GM12878 (cell line): ENCODE measurements at places on chromosomes 7 and 10.

GRCh38 chr7:93310346-93310745 is 78.2 kb downstream of the VPS50 start:
- no peak for DNase-seq

GRCh38 chr10:44845361-44846175 is 65.6 kb upstream of the TMEM72 start:
- no peak for DNase-seq

GRCh38 chr10:3716093-3716492 is 68.9 kb downstream of the KLF6 start:
- no peak for DNase-seq

DNA sequence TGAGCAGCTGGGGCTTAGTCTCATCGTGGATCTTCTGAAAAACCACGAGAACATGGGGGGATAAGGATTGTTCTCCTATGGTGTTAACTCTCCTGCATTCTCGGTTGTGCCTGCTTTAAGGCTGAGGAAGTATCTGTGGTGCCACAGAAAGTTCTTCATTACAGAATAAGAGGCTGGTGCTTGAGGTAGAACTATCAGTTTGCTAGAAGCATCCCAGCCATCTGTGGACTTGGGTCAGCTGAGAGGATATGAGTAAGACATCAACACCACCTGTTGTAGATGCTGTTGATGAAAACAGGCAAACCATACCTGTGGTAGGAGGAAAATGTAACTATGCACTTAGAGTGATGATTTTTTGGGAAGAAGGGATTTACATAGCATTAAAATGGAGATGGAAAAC is 416.6 kb downstream of the PHTF2 start:
- no peak for DNase-seq

GRCh38 chr10:72981882-72982529 is 27.4 kb upstream of the PLA2G12B start:
- no peak for DNase-seq

GRCh38 chr10:18418541-18419215 is 232.7 kb downstream of the NSUN6 start:
- DNase-seq, result no peak

DNA sequence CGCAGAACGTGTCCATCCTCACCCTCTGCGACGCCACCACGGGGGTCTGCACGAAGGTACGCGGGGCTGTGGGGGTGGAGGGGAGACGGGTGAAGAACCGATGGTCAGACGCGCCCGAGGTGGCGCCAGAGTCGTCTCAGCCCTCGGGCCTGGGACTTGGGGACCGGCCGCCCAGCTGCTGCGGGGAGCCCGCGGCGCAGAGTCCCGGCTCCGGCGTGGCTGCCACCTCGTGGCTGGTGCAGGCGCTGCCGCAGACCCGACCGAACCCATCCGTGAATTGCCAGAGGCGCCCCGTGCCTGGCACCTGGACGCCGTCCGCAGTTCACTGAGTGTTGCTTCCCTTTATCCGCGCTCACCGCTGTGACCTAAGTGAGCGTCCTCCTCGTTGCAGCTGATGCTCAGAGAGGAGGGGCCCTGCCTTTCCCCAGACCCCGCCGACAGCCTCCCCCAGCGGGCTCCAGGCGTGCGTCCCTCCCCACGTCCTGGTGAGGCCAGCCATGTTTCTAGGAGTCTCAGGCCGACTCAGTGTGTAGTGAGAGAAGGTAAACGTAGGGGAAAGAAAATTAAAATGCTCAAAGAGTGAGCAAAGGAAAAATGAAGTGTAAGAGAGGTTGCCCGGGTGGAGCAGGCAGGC is 208.7 kb downstream of the PAXIP1 start:
- no peak for DNase-seq

- peak; percentile 48 for DNase-seq
Measured at GRCh38 chr10:48608279-48608681, 3.4 kb upstream of the ARHGAP22 start.

- DNase-seq, result no peak
Measured at GRCh38 chr7:12239806-12240205, 28.7 kb downstream of the TMEM106B start.

- DNase-seq, result peak; percentile 4
Measured at GRCh38 chr7:18144166-18144565, 116.5 kb upstream of the PRPS1L1 start.

- DNase-seq, result no peak
Measured at GRCh38 chr10:16792675-16793074, 24.5 kb downstream of the RSU1 start.

DNA sequence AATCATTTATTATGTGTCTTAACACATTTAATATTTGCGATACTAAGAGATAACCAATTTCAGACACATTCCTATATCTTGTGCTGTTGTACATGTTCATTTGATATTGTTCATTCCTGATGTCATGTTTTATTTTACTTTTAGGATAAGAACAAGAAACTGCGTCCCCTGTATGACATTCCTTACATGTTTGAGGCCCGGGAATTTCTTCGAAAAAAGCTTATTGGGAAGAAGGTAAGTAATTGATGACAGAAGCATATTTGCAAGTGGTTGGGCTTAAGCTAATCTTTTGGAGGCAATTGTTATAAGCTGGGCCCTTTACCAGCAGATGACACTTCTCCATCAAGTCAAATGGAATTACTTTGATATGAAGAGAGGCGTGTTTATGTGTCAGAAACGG is 155.3 kb downstream of the SND1 start:
- DNase-seq, result no peak

- DNase-seq, result no peak
Measured at GRCh38 chr10:97798958-97799610, 27.3 kb upstream of the SFRP5 start.

DNA sequence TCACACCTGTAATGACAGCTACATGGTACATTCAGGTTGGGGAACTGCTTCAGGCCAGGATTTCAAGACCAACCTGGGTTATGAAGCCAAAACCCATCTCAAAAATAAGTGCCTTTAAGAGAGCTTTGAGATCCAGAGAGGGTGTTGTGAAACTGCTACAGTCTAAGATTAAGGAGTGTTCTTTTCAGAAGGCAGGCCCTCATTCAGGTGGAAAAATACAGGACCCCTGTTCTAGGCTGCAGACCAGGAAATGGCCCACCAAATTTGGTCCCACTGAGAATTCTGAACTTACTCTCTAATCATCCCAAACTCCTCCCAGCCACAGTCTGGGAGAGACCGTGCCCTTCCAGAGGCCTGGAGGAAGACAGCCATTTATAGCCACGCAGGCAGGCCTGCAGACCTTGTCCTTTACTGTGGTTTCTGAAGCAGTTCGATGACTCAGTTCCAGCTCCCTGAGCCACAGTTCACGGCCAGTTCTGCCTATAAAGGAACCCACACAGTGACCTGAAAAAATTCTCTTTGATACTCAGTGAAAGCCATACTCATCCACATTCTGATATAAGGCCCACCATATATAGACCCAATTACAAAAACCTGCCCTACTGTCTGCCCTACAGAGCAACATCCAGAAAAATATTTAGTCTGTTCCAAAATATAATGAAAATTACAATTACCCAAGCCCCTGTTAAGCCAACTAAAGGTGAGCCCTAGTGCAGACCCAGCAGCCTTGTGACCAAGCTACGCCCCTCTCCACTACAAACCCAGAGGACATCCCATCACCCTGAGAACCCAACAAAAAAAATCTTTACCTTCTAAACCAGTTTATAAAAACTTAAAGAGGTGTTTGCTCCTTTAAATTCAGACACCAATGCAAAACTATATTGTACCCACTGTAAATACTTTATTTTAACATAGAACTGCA is 21.2 kb downstream of the ZNF680 start:
- DNase-seq, result no peak

DNA sequence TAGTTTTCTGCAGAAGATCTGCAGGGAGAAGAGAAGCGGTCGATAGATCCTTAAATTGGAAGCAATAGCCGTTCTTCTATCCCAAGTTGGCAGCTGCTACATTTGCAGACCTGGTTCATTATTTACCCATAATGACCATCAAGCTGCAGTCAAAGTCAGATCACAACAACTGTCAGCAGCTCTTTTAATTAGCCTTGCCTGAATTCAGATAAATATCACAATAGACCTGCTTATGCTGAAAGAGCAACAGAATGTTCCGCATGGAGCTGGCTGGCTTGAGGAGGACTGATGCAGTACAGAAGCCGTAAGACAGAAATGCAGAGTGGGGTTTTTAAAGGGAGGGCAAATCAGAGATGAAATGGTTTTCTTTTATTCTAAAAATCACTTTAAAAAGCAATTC is 109.4 kb downstream of the HIBADH start:
- DNase-seq, result no peak

DNA sequence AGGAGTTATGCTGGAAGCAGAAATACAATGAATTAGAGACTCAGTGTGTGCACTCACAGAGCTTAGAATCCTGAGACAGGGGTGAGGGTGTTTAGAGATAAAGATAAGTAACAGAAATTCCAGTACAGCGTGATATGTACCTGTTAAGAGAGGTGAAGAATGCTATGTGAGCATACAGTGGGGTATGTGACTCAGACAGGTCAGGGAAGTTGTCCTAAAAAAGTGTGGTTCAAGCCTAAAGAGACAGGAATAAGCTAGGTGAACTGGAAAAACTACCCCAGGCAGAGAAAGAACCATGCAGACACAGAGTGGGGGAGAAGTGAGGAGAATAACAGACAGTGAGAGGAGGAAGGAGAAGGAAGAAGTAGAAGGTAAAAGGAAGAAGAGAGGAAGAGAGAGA is 8.6 kb downstream of the SMIM30 start:
- no peak for DNase-seq

DNA sequence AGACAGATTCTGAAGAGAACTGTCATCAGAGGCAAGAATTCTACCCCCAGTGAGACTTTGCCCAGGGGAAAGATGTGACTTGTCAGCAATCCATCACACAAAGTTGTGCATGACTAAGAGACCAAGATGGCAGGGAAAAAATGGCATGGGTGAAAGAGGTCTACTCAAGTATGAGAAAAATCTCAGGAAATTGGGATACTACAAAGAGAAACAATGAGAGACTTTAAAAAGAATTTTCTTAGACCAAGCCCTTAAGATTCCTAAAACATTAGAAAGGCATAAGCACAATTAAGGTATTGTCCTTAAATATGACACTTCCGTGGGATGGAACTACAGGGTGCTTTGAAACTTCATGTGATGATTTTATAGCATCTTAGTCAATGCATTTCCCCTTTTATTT is 45.6 kb upstream of the PDE1C start:
- DNase-seq, result no peak

DNA sequence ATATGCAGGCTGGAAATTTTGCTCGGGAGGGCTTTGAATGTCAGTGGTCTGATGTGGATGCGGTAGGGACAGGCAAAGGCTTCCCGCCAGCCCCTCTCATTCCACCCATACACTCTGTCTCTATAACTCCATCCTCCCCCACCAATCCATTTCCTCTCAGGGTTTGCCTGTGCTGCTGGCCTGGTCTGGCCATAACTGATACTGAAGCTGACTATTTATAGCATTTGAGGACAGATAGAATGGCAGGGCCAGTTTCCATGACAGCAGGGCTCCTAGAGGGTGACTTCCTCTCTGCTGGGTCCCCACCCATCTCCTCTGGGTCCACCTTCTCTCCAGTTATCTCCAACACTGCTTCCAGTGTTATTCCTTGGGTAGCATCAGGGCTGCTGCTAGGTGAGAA is 6.6 kb upstream of the PDLIM1 start:
- DNase-seq, result no peak

GRCh38 chr10:25604591-25604990 is 329.4 kb upstream of the MYO3A start:
- DNase-seq, result no peak

GRCh38 chr10:133159950-133160825 is at the start of gene KNDC1:
Gene KNDC1, plus strand, starts transcription at chr10:133160219. Its CDS starts 249 bp downstream, at chr10:133160468.
- DNase-seq, result no peak

DNA sequence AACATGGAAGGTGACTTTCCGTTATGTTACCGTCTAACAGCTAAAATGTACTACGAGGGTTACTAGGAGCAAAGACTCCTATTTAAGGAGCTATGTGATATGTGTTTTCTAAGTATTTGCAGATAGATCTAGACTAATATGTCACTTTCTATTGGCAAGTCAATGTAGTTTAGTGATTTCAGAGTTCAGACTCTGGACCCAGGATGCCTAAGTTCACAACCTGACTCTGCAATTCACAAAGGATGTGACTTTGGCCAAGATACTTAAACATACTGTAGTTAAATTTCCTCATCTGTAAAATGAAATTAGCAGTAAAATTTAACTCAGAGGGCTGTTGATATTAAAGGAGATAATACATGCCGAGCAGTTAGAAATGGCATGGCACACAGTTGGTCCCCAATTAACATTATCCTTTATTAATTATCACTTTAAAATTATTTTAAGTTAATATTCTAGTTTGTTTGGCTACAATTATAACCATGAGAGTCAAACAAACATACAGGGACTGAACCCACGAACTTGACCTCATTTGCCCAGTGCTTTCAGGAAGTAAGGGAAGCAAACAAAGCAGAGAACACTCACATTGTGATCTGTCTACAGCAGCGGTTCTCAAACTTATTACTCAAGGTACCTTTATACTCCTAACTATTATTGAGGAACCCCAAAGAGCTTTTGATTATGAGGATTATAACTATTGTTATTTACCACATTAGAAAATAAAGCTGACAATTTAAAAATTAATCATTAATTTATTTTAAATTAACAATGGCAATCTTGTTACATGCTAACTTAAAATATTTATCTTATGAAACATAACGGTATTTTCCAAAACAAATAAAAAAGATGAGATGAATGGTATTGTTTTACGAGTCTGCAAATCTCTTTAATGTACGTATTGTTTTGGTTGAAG is 94.4 kb downstream of the ANK3 start:
- no peak for DNase-seq

- no peak for DNase-seq
Measured at GRCh38 chr7:151813997-151814396, 62.9 kb downstream of the PRKAG2 start.

DNA sequence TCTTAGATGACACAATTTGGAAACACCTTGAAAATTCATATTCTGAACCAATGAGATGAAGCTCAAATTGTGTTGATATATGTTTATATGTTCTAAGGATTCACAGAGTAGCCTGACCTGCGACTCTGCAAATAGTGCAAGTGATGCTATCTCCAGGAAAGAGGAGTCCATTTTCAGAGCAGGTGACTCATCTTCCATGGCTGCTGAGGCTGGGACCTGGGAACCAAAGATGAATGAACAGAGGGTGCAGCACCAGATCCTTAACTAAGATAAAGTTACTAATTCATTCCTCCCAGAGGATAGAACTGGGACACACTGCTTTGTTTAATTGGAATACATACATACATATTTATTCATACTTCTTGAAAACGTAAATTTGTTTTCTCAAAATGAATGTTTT is 240.6 kb upstream of the SEMA3C start:
- no peak for DNase-seq

- DNase-seq, result no peak
Measured at GRCh38 chr7:25646726-25647413, 418.6 kb upstream of the NPVF start.
